Activated T-helper 2 cell treated with anti-CD3 and anti-CD28 coated beads, Interferon-gamma antibody, Interleukin-2, Interleukin-4, amounts not matched to agents 10 μg/mL and 5 μg/mL and 100 μg/mL, durations not matched to agents 14 hours and 24 hours and 36 hours (primary cell): ENCODE measurements at places on chromosomes 16 and 17.

DNA sequence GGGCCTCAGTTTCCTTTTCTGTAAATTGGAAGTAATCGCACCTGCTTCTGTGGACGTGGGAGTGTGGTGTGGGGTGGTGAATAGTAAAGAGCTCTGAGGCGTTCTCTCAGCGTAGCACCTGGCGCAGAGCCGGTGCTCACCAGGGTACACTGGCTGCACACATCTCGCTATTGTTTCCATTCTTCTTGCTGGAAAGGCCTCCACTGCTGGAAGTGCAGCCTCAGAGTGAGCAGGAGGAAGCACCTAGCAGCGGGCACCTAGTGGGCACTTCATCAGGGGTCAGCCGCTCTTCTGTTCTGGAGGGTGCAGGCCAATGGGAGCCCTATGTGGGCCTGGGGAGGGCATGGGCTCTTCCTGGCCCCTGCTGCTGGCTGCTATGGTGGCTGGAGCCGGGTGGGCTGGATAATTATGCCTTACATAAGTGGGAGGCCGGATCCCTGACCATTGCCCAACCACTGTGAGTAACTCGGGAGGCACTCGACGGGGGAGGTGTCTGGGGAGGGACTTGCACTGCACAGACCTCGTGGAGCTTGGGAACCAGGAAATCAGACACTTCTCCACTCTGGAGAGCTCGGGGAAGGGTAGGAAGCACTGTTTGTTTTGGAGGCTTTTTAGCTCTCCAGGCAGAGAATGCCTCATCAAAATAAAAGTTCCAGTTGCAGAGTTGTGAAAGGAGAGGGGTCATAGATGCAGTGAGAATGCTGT lies 1.7 kb downstream of the MAP2K3 start:
- no peak for DNase-seq

GRCh38 chr17:28818819-28819221 lies 23.8 kb downstream of the FAM222B start:
- DNase-seq, result no peak

- no peak for DNase-seq
Measured at GRCh38 chr17:31549121-31549524, 157.6 kb downstream of the RAB11FIP4 start.

- DNase-seq, result no peak
Measured at GRCh38 chr16:56145369-56145768, 45.9 kb upstream of the GNAO1 start.
